Effector memory CD8-positive, alpha-beta T cell (primary cell): ENCODE measurements at places on chromosomes 16 and 17.

DNA sequence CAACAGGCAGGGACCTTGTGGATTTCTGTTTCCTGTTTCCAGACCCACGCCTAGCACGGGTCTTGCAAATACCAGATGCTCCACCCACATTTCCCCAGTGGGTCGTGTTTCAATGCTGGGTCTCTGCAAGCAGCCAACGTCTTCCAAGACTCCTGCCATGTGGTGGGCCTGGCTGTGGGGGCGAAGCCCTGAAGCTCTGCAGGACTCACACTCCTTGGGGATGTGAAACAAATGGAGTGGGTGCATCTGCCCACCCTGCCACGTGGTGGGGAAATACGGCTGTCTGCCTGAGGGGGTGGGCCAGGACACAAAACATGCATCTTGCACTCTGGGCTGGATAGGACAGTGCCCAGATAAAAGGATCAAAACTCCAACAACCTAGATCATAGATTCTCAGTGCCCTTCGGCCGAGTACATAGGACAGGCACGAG, 32.6 kb downstream of the FA2H start:
- no peak for DNase-seq

GRCh38 chr17:78147315-78147998, 1.3 kb downstream of the C17orf99 start:
- no peak for DNase-seq

GRCh38 chr16:26133416-26134093, 441.8 kb downstream of the HS3ST4 start:
- DNase-seq = no peak

GRCh38 chr16:48608452-48608851, 1.5 kb downstream of the N4BP1 start:
- DNase-seq = no peak

GRCh38 chr16:68346892-68347480, 36.2 kb downstream of the PRMT7 start:
- DNase-seq = no peak

- no peak for DNase-seq
These were observed 155.3 kb upstream of the C16orf82 start for GRCh38 chr16:26911436-26911835.

GRCh38 chr17:83101805-83102480, 22.5 kb downstream of the METRNL start:
- no peak for DNase-seq

GRCh38 chr16:21197112-21197511, 14.3 kb downstream of the ZP2 start:
- DNase-seq = no peak

DNA sequence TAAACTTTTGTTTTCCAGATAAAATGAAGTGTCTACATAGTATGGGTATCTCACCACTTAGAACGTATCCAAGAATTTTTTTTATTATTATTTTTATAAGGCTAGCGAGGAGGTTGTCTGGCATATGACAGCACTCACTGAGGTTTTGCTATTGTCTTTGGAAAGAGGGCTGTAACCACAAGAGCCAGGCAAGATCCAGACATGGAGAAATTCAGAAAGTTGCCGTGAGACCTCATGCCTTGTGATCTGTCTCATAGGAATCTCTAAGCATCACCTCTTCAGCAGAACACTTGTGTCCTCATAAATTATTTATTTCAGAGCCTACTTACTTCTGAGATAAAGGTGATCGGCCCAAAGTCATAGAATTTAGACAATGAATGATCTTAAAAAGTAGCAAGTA, 410.8 kb downstream of the CDH11 start:
- DNase-seq = no peak

- no peak for DNase-seq
These were observed 825 bp downstream of the HEATR6 start for GRCh38 chr17:60077672-60078519.

DNA sequence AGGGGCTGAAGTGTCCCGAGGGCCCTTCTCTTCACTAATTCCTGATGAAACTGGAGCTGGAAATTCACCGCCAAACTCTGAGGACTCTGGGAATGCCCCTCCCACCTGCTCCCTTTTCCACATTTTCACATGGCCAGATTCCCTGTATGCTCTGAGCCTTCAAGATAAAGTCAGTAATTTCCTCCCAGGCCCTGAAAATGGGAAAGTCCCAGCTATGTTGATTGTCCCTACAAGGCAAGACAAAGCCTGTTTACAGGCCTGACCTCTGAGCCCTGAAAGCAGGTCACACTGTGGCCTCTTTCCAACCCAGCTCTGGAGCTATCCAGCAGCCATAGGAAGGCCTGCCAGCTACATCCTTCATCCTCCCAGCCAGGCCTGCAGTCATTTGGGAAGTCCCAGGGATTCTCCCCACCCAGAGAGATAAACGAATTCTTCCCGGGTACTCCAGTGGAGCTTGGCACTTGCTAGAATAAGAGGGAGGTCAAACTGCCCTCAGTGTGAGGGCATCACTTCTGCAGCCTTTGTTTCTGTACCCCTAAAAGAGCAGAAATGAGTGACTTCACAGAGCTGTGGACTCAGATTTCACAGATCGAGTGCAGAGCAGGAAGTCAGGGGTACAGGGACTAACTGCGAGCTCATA, 19.6 kb upstream of the CCL2 start:
- DNase-seq = no peak

GRCh38 chr16:66167564-66168291, 198.8 kb upstream of the CDH5 start:
- no peak for DNase-seq

- DNase-seq = no peak
These were observed 3.2 kb downstream of the TMEM208 start for GRCh38 chr16:67229906-67230808.

GRCh38 chr16:81586417-81586816, 141.8 kb downstream of the CMIP start:
- DNase-seq = no peak

GRCh38 chr17:20986767-20987510, 55.9 kb downstream of the USP22 start:
- no peak for DNase-seq

- DNase-seq = peak; percentile 81
These were observed 1.4 kb upstream of the VAMP2 start for GRCh38 chr17:8163978-8164814.

- no peak for DNase-seq
These were observed 17.9 kb downstream of the CFAP20 start for GRCh38 chr16:58111302-58111627.

DNA sequence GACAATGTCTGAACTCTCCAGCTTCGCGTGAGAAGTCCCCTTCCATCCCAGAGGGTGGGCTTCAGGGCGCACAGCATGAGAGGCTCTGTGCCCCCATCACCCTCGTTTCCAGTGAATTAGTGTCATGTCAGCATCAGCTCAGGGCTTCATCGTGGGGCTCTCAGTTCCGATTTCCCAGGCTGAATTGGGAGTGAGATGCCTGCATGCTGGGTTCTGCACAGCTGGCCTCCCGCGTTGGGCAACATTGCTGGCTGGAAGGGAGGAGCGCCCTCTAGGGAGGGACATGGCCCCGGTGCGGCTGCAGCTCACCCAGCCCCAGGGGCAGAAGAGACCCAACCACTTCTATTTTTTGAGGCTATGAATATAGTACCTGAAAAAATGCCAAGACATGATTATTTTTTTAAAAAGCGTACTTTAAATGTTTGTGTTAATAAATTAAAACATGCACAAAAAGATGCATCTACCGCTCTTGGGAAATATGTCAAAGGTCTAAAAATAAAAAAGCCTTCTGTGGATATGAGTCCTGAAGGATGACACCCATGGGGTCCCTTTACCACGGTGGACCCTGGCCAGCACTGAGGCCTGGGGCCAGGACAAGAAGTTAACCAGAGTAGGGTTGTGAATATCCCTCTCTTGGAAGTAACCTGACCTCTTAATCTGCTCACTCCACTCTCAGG, 10.5 kb upstream of the ITGAD start:
- peak; percentile 70 for DNase-seq

DNA sequence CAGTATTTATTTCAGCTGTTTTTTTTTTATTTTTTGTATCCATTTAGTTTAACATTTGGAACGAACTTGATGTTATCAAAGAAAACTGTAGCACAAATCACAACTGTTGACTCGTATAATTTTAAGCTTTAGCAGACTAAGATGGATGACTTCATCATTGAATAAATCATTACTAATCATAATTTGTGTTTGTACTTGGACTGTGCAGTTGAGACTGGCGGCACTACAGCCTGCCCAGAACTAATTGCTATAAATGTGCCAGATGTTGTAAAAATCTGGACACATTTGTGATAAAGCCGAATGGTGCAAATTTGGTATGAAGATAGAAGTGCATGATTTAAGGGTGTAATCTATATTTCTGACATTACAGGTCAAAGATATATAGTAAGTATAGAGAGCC, 897.7 kb upstream of the CDH8 start:
- DNase-seq = no peak

GRCh38 chr17:75843577-75844529, at the start of gene UNC13D:
Gene UNC13D, minus strand, starts transcription at chr17:75844404. Its CDS starts 67 bp downstream, at chr17:75844337.
- peak; percentile 61 for DNase-seq

GRCh38 chr17:59620064-59620359, 317 bp downstream of the CLTC start:
- DNase-seq = no peak
